ENCODE measurements at places on chromosomes 1 and 21.

DNA sequence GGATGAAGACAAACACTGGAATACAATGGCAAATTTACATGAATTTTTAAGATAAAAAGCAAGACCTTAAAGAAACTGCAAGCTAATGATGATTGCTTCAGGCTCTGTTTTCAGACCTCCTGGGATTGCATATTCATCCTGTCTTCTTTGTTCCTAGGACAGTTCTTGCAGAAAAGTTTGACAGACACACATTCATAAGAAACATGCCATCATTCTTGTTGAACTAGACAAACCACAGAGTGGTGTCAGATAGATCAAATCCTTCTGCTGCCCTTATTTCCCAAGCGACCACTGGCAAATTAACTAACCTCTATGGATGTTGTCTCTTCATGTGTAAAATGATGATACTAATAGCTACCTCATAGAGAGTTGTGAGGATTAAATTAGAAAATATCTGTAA is 181.3 kb downstream of the KCTD3 start:
- DNase-seq: no peak

DNA sequence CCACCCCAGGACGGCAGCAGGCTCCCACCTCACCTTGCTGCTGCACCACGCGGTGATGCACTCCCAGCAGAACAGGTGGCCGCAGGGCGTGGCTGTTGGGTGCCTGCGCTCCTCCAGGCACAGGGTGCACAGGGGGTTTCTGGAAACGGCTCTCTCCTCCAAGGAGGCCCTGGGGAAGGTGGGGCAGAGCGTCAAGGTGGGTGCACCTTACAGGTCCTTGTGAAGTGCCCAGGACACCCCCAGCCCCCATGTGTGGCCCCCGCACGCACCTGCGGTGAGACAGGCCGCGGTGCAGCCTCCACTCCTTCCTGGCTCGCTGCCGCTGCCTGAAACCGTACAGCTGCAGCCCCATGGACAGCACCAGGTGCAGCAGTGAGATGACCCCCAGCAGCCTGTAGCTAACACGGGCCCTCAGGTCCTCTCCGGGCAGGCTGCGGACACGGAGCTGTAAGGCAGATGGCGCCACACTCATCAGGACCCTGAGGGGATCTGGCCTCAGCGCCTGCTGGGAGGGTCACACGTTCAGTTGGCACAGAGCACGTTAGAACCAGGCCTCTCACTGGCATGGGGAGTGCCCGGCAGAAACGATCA is 5.8 kb downstream of the PEX10 start:
- no peak for DNase-seq

GRCh38 chr1:15428815-15429435 is 9.3 kb upstream of the CTRC start:
- no peak for DNase-seq

DNA sequence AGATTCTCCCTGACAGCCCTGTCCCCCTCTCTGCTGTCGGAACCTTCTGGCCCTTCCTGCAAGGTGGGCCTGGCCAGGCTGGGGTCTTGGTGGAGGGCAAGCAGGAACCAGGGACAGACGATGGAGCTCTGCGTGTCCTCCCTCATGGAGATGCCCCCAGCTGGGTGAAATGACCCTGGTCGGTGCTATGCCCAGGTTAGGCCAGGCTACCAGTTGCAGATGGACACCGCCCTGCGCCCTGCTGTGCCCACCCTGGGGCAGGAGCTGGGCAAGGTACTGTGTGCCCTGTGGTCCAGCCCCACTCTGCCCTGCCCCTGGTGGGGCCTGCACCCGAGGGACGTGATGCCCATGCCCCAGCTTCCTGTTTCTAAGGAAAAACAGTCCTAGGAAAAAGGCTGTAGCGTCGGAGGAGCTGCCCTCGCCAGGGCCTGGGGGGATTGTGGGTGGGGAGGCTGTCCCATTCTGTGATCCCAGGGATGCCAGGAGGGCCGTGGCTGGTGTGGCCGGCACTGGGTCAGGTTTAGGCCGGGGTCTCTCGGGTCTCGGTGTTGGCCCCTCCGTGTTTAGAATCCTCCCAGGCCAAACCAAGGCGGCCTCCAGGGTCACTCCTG is 77.6 kb downstream of the MORN1 start:
- DNase-seq: no peak

DNA sequence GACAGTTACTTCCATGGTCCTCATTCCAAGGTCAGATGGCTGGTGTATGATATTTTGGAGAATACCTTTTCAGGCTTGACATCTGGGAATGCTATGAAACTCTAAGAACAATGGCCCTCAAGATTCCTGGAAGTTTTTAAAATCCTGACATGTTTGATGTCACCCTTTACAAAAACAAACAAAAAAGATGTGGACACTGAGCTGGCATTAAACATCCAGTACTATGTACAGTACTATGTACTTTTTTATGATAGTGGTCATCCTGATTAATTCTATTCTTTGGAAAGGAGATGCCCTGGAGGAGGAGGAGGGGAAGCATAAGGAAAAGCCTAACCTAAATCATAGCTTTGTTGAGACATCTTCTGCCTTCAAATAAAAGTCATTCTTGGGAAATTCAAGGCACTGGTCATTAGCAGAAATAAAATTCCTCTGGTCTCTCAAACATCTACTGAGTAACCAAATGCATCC is 235.4 kb downstream of the HMCN1 start:
- no peak for DNase-seq

DNA sequence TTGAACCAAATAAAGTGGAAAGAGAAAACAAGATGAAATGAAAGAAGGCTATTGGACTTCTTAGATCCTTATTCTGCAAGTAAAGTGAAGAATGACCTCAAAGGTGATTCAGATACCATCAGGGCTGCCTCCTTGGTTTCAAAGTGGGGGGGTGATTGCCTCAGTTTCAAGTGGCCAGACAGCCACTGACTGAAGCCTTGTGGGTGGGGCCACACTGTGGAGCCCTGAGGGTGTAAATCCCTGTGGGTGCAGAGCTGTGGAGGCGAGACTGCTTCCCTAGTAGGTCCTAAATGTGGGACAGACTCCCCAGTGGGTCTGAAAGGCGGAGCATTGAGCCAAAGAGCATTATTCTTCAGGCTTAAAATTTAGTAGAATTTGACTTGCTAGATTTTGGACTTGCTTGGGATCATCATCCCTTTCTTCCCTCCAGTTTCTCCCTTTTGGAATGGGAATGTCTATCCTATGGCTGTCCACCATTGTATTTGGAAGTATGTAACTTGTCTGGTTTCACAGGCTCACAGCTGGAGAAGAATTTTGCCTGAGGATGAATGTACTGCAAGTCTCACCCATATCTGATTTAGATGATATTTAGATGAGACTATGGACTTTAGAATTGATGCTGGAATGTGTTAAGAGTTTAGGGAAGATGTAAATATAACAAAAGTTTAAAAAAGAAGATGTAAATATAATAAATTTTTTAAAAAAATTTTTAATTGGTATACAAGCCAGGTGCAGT is 71.6 kb upstream of the SOX13 start:
- no peak for DNase-seq

- no peak for DNase-seq
Measured at GRCh38 chr1:72547412-72547811, 265.1 kb upstream of the NEGR1 start.

DNA sequence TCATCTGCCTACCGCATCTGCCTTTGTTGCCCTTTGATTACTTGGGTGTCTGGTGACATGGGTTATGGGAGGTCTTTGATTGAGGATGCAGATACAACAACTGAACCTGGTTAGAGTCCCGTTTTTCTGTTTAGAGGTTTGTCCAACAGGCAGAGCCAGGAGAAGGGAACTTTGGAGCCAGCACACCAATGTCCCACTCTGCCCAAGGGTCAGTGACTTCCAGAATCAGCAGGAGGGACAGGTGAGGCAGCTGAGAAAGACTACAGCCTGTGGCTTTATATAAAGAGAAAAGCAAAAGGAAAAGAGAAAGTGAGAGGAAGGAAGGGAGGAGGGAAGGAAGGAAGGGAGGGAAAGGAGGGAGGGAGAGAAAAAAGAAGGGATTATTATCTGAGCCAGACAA is 101.5 kb upstream of the ZNF644 start:
- DNase-seq: no peak

GRCh38 chr1:167248707-167249642 is 28.3 kb downstream of the POU2F1 start:
- no peak for DNase-seq

GRCh38 chr1:63199706-63200335 is 122.5 kb upstream of the FOXD3 start:
- no peak for DNase-seq

DNA sequence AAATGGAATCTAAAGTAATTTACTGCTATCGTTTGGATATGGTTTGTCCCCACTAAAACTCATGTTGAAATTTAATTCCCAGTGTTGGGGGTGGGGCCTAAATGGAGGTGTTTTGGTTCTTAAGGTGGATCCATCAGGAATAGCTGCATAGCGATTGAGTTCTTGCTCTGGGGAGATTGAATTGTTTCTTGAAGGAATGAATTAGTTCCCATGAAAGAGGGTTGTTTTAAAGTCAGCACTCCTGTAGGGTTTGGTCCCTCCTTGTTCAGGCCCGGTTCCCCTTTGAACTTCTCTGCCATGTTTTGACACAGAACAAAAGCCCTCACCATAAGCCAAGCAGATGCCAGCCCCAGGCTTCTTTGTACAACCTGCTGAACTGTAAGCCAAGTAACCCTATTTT is 170.9 kb downstream of the COL11A1 start:
- DNase-seq: no peak

DNA sequence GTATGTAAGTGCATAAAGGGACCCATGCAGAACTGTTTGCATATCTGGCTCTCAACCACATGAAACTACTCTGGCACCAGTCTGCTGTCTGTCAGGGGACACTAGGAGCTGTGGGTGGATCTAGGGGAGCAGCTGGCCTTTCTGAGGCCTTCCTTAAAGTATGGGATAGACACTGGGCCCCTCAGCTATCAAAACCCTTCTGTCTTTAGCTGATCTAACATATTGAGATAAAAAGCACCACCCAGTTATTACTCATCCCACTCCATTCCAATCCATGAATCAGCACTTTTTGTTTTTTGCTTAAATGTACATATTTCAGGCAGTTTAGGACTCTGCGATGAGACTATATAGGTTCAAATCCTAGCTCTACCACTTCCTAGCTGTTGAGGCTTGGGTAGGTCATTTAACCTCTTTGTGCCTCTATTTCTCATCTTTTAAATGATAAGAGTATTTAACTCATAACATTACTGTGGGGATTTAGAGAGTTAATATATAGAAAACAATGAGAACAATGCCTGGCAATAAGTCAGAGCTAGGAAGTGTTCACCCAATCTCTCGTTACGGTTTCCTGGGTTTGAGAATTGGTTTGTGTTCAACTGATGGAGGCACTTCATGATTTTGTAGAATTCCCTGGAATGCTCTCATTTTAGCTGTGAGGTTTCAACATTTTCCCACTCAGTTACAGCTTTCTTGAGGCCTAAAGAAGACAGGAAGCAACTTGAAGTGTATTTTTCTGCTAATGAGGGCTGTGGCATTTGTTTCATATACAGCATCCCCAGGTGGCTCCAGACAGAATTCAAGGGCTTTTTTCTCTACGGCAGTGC is 68.9 kb downstream of the LRIG2 start:
- no peak for DNase-seq

- no peak for DNase-seq
Measured at GRCh38 chr1:243732637-243733036, 117.4 kb downstream of the AKT3 start.

GRCh38 chr1:147167365-147167764 is 4.9 kb downstream of the PRKAB2 start:
- DNase-seq: no peak

DNA sequence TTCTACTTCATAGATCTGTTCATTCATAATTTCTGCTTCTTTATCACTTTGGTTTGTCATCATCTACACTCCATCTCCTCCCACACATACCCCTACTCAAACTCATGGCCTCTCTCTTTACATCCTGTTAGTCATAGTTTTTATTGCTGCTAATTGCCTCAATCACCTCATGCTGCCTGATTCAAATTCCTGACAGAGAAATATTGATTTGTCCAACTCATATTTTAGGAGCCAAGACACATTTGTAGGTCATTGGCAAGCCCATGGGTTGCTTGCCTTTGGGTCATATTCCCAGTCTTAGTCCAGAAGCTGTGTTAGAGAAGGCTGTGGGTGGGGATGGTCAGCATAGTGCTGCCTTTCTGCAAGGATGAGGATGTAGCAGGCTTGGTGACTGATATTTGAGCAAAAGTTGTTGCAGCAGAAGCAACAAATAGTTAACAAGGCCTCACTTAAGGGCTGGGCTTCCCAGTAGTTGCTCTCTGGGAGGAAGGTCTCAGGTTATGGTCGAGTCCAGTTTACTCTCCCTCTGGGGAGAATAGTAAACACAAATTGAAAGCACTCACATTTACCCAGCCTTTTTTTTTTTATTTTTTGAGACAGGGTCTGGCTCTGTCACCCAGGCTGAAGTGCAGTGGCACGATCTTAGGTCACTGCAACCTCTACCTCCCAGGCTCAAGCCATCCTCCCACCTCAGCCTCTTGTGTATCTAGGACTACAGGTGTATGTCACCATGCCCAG is 22.4 kb upstream of the EPS15 start:
- no peak for DNase-seq

DNA sequence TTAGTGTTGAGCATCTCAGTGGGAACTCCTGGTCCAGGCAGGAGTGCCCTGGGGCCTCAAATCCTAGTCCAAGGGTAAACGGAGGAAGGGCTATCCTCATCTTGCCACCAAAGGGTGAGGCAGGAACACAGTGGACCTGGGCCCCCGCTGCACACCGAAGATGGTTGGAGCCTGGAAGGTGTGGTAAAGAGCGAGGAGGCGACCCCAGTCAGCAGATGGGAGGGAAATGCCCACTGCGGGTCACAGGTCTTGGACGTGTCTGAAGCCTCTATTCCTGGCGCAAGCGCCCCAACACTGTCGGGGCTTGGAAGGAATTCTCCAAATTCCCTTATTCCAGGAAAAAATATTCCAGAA is 38.5 kb upstream of the SYNC start:
- DNase-seq: no peak

- DNase-seq: no peak
Measured at GRCh38 chr1:219759095-219759494, 146.2 kb upstream of the ZC3H11B start.

DNA sequence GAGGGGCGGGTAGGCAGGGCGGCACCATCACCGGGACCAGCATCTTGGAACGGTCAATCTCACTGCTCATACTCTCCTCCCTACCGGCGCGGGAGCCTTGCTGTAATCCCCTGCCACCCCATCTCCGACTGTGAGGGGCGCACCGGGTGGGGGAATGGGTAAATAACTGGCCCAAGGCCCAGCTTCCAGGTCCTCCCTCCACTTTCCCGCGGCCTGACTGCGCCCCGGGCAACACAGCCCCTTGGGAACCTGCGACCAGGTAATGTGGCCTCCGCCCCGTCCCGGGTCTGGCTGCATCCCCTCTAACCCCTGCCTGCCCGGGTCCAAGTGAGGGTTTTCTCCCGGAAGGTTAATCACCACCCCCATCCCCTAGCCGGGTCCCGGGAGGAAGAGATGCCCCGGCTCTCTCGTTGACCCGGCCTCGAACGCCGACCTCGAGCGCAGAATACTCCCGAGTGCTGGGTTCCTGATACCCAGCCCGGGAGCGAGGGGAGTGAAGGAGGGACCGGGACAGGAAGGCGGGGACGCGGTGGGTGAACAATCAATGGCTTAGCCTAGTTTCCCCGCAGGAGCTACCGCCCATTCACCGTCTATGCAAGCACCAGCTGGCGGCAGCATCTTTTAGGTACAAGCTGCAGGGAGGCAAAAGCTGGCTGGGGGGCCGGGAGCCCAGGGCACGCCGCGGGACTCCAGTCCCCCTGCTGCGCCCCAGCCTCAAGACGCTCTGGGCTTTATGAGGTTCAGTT is 5.9 kb upstream of the LHX9 start:
- no peak for DNase-seq

- DNase-seq: no peak
Measured at GRCh38 chr1:218971156-218971555, 202.5 kb upstream of the LYPLAL1 start.

GRCh38 chr21:29737186-29737585 is 202.6 kb downstream of the GRIK1 start:
- DNase-seq: no peak

Data from stimulated activated CD4-positive, alpha-beta T cell treated with anti-CD3 and anti-CD28 coated beads, Interleukin-4, amount 100 ng/mL, for 48 hours (primary cell).